ENCODE measurements at places on chromosomes 7 and 10.

- no peak for DNase-seq
Observed at GRCh38 chr7:78164459-78164858, 365.9 kb downstream of the PHTF2 start.

GRCh38 chr7:51213618-51214017 is 103.0 kb downstream of the COBL start:
- no peak for DNase-seq

GRCh38 chr10:113565364-113565763 is 12.5 kb downstream of the HABP2 start:
- no peak for DNase-seq

GRCh38 chr10:44659320-44659719 is 251.8 kb upstream of the TMEM72 start:
- DNase-seq = no peak

DNA sequence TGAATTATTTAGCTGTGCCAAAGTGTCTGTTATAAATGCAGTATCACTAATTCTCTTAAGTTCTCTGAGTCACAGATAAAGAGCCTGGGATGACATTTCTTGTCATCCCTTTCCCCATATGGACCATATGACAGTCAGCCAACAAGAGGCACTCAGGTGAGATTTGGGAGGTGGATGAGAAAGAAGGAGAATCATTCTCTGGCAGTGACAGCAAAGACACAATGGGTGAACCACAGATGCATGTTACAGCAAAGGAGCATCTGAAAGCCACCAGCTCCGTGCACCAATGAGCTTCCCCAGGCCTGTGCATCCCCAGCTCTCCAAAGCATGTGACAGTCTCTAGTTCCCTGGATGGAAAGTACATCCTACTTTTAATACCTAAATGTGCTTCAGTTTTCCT is 10.8 kb downstream of the GIMAP6 start:
- DNase-seq = peak; percentile 21

GRCh38 chr10:128035557-128035973 is 90.7 kb downstream of the MKI67 start:
- DNase-seq = peak; percentile 50

GRCh38 chr10:68310531-68310930 is 21.3 kb upstream of the HNRNPH3 start:
- no peak for DNase-seq

DNA sequence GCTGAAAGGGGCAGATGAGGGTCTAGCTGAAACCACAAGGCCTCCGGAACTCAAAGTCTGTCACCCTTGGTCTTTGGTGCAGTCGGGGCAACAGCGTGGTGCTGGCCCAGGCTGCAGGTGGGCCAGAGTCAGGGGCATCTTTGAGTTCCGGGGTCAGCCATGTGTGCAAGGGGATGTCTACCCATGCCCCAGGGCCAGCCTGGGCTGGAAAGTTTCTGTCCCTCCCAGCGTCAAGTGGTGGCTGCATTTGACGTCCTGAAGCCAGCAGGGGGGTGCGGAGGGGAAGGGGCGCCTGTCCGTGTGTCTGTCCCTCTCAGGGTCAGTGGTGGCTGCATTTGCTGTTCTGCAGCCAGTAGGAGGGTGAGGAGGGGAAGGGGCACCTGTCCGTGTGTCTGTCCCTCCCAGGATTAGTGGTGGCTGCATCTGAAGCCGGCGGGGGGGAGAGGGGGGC is 638 bp downstream of the BRAT1 start:
- DNase-seq = no peak

GRCh38 chr7:124351950-124352349 is 319.1 kb upstream of the TMEM229A start:
- DNase-seq = no peak

GRCh38 chr10:55168343-55168742 is 367.3 kb upstream of the PCDH15 start:
- DNase-seq = no peak

- DNase-seq = no peak
Observed at GRCh38 chr7:100374601-100375000, 1.3 kb downstream of the PILRA start.

DNA sequence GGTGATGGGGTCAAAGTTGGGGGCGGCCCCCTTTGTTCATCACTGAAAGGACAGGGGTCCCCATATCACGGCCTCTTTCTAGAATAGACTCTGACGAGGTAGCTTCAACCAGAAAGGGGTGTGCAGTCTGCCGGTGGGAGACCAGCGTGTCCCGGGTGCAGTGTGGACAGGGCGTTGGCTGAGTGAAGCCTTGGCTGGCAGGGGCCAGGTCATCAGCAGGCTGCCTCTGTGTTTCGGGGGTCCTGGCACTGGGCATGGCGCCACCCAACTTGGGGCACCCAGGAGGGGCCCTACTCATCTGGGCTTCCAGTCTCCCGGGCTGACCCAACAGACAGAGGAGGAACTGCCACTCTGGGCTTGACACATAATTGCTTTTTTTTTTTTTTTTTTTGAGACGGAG is 3.5 kb upstream of the AMZ1 start:
- no peak for DNase-seq

Data from activated CD4-positive, alpha-beta T cell treated with anti-CD3 and anti-CD28 coated beads, Interleukin-2, Interleukin-4, amounts not matched to agents 100 ng/mL and 50 ng/mL, durations not matched to agents 16 hours and 8 hours (primary cell).